ENCODE measurements at places on chromosomes 6 and 20.
A peak's percentile ranks its signal among the peaks of the same experiment; 100 is the strongest.

- H3K4me3 ChIP-seq = no peak overlapping the region
- H3K4me1 ChIP-seq = no peaks in the 10 kb centered on the region
- H3K27me3 ChIP-seq = no peaks in the 10 kb centered on the region
- H3K36me3 ChIP-seq = no peaks in the 10 kb centered on the region
- H3K27ac ChIP-seq = no peak overlapping the region
Observed at GRCh38 chr6:51093871-51094270, 275.2 kb downstream of the TFAP2B start.

GRCh38 chr20:51481341-51481914 is 61.1 kb downstream of the NFATC2 start:
- H3K4me1 ChIP-seq = no peaks in the 10 kb centered on the region
- no peaks in the 10 kb centered on the region for H3K36me3 ChIP-seq
- H3K4me3 ChIP-seq = no peak overlapping the region
- no peak for DNase-seq
- no peak overlapping the region for H3K27ac ChIP-seq
- no peaks in the 10 kb centered on the region for H3K27me3 ChIP-seq

- H3K36me3 ChIP-seq = peaks cover 10% of the 10 kb centered on the region
- H3K27ac ChIP-seq = no peak overlapping the region
- no peak overlapping the region for H3K4me3 ChIP-seq
- no peak for DNase-seq
Observed at GRCh38 chr20:38023181-38024001, 9.9 kb downstream of the TTI1 start.

- no peak overlapping the region for H3K4me3 ChIP-seq
- no peak overlapping the region for H3K27ac ChIP-seq
- H3K4me1 ChIP-seq = no peaks in the 10 kb centered on the region
- H3K36me3 ChIP-seq = no peaks in the 10 kb centered on the region
Observed at GRCh38 chr6:131122516-131122915, 12.8 kb upstream of the AKAP7 start.

DNA sequence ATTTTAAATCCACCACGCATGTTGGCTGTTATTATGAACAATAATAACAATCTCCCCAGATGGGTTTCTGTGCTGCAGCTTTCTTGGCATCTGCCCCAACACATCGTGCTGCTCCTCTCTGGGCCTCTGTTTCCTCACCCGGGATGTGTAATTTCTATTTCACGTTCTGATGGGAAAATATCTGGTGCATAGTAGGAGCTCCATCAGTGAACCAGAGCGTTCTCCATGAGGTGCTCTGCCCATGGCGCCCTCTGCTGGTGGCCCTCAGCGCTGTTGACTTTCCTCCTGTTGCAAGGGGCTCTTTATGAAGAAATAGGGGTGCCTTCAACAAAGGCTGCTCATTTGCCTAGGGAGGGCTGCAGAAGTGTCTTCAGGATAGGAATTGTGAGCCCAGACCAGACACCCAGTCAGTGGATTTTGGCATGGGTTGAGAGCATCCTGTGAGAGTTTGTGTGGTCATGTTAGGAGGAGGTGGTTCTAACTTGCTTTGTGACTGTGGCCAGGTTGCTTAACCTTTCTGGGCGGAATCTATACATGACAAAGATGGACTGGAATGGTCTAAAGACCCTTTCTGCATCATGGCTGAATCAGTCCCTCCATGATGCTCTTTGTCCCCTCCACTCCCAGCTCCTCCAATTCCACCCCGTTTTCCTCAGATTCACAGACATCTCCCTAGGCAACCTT is 8.1 kb downstream of the SCRT2 start:
- peaks cover 6% of the 10 kb centered on the region for H3K27me3 ChIP-seq
- no peaks in the 10 kb centered on the region for H3K36me3 ChIP-seq
- peak; percentile 69 for DNase-seq
- H3K4me3 ChIP-seq = no peak overlapping the region
- H3K4me1 ChIP-seq = peaks cover 38% of the 10 kb centered on the region

- no peaks in the 10 kb centered on the region for H3K27me3 ChIP-seq
- H3K36me3 ChIP-seq = no peaks in the 10 kb centered on the region
- no peak overlapping the region for H3K4me3 ChIP-seq
- DNase-seq = no peak
Observed at GRCh38 chr20:42406826-42407225, 782.9 kb downstream of the PTPRT start.

DNA sequence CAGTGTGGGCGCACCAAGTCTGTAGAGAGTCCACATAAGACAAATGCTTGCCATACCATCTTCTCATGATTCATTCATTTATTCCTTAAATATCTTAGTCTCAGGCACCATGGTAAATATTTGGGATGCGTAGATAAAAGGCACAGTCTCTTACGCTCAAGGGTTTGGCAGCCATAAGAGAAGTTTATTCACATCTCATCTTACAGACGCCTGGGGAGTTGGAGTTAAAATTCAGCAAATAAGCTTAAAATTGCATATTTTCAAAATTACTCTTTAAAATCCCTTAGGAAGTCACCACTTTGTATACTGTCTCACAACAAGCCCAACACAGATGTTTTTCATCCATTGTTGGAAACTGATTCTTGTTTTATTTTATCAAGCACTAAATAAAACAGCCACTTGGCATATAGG is 363.3 kb downstream of the KIF16B start:
- H3K27ac ChIP-seq = no peak overlapping the region
- DNase-seq = no peak
- H3K27me3 ChIP-seq = no peaks in the 10 kb centered on the region
- no peaks in the 10 kb centered on the region for H3K4me1 ChIP-seq

Measured in right atrium auricular region (tissue), 2 donors.